ENCODE measurements at places on chromosomes 13 and 19.

- DNase-seq: no peak
Observed at GRCh38 chr19:38809592-38810252, 3.0 kb downstream of the LGALS4 start.

DNA sequence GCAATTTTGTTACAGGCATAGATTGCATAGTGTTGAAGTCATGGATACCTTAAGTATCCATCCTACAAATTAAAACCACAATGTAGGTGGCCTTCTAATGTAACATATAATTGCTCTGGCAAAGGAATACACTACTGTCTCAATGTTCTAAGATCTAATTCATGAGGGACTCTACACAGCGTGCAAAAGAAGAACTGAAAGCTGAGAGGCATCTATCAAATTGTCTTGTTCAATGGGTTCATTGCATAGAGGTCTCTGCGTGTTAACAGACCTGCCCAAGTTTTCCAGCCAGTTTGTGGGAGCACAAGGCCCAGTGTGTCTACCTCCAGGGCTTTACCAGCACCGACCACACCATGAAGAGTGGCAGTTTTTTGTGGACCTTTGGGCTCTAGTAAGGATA, 451.4 kb downstream of the ITGBL1 start:
- no peak for DNase-seq

- DNase-seq: no peak
Observed at GRCh38 chr13:73937441-73937840, 196.8 kb downstream of the KLF12 start.

- DNase-seq: no peak
Observed at GRCh38 chr13:43757266-43757665, 29.5 kb downstream of the ENOX1 start.

- no peak for DNase-seq
Observed at GRCh38 chr13:97627566-97627965, 193.6 kb downstream of the RAP2A start.

DNA sequence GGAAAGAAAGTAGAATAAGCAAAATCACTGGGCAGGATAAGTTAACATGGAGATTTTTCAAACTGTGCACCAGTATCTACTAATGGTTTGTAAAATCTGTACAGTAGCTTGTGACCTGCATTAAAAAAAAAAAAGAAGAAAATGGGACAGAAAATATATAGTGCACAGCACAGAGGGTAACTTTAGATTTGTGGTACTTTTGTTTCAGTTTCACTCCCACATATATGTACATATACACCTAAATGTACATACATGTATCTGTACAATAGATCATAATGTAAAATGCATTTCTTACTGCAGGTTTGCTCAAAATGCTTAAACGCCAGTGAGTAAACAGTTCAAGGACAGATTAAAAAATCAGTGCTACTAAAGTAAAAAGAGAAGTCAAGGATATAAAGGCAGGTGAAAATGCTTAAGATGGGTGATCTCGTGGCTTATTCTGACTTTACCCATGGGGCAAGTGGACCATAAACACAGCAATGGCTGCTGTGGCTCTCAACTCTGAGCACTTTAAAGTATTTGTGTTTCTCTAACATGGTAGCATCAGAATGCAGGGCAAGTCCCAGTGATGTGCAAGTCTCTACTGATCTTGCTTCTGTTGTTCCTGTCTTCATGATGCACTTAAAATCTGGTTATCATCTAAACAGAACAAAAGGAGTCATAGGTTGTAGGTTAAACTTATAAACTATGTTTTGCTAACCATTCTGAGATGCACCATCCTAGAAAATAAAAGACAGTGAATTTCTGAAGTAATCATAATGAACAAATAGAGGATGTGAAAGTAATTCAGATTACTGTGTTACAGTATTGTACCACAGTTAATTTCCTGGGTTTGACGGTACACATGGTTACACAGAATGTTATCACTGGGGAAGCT, 112.3 kb downstream of the MIPEP start:
- no peak for DNase-seq

DNA sequence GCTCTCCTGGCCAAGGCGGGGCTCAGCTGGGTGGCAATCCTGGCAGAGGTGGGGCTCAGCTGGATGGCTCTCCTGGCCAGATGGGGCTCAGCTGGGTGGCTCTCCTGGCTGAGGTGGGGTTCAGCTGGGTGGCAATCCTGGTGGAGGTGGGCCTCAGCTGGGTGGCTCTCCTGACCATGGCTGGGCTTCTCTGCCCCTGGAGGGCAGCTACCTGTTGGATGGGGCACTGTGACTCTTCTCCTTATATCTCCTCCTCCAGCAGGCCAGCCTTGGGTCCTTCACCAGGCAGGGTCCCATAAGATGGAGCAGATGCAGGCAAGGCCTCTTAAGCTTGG, 16.7 kb downstream of the ZFR2 start:
- no peak for DNase-seq

- no peak for DNase-seq
Observed at GRCh38 chr19:5124111-5124855, 155.4 kb downstream of the KDM4B start.

All from vagina (tissue), 2 donors.